ENCODE measurements at places on chromosomes 16 and 17.

GRCh38 chr16:88730632-88731607, 24.6 kb downstream of the CTU2 start:
- no peak for DNase-seq

DNA sequence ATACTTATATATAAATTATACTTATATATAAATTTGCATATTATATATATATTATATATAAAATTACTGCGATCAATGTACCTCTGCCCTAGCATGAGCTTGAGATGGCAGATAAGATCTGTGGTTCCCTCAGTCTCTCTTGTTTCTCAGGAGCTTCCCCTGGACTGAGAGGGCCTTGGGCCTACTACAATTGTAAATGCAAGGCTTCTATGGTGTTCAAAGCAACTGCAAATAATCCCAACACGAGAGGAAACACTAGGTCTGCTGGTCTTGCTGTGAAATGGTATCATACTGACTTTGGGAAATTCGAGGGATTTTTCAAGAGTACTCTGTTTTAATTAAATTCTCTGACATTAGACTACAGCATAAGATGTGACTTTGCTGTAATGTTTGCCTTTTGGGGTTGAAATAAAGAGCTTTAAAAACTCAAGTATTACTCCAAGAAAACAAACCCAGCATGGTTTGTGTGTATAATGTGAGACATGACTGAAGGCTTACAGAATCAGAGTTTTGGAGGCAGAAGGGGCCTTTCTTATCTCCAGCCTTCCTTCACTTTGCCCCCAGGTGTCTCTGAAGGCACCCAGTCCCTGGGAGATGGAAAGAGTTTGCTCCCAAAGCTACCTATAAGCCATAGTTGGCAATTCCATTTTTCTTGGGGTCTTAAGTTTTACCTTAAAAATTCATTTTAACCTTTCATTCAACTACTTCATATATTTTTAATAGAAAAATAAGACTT, 24.2 kb downstream of the ACSM1 start:
- DNase-seq = no peak

GRCh38 chr16:22203091-22203490, 3.0 kb upstream of the EEF2K start:
- no peak for DNase-seq

DNA sequence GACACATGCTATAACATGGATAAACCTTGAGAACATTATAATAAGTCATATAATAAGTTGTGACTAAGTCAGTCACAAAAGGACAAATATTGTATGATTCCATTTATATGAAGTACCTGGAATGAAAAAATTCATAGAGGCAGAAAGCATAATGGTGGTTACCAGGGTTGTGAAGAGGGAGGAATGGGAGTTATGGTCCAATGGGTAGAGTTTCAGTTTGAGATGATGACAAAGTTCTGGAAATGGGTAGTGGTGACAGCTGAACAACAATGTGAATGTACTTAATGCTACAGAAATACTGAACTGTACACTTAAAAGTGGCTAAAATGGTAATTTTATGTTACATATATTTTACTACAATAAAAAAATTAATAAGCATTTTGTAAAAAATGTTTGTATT, 49.7 kb downstream of the MYO1D start:
- no peak for DNase-seq

DNA sequence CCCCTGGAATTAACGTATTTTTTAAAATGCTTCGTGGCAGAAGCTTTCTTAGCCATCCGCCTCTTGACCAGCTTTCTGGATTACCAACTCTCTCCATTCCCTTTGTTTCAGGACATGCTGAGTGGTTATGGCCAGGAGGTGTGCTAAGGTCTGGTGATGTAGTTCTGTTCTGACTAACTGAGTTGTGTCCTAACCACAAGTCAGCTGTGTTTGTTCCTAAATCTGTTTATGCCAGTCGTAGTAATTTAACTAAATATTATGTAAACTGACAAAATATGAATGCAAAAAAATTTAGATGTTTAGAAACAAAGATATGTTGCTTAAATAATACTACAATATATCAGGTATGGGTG, 61.6 kb downstream of the MRTFB start:
- no peak for DNase-seq

All from activated CD4-positive, alpha-beta T cell treated with anti-CD3 and anti-CD28 coated beads for 48 hours (primary cell).